ENCODE measurements at places on chromosomes 7 and 10.

DNA sequence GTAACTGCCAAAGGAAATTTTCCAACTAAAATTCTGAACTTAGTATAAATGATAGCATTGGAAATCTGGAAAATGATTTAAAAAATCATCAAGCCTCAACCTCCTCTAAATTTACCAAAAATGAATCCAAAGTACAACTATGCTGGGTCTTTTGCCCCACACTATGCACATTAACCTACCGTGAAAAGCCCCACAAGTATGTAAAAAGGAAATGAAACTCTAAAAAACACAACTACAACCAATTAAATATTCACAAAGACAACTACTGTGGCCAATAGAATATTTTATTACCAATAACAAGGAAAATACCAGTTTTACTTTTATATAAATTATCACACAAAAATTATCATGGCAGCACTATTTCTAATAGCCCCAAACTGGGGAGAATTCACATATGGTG lies 19.3 kb downstream of the EIF3A start:
- no peak for DNase-seq

- no peak for DNase-seq
Measured at GRCh38 chr7:142556740-142557139, 192.5 kb upstream of the PRSS1 start.

DNA sequence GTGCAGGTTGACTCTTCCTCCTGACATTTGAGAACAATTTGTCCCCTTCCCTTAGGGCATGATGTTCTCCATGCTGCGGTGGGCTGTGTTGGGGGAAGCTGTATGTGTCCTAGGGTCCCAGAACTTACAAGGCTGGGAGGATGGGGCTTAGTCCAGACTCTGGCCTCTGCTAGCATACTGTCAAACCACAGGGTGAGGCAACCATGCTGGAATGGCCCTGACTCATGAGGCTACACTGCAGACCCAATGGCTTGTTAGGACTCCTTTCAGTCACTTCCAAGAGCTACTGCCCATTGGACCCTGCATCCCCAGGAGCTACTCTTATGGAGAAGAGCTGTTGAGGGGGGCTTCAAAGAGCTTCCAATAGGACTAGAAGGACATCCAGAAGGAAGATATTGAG lies 20.1 kb upstream of the FAM170B start:
- DNase-seq: no peak

DNA sequence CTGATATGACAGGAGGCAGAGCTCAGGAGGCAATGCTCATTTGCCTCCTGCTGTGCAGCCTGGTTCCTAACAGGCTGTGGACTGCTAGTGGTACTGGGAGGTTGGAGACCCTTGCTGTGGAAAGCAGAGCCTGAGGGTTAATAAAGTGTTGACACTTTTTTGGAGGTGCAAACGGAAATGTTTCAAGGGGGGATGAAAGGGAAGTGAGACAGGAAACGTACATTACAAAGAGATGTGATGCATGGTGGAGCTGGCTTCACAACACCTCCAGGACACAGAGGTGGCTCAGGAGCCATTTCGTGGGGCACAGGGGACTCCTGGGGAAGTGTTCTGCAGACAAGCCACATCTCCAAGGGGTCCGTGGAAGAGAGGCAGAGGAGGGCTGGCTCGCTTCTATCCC lies 137.6 kb upstream of the SVIL start:
- DNase-seq: no peak

DNA sequence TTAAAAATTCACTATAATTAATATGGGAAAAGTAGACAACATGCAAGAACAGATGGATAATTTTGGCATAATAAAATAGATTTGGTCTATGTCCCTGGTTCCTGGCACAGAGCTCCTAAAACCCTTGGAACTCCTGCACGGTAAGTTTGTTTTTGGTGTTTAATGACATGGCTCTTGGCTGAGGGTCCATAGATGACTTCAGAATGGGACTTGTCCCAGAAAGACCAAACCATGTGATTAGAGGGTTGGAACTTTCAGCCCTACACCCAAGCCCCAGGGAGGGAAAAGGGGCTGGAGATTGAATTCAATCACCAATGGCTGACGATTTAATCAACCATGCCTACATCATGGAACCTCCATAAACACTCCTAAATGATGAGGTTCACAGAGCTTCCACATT lies 12.6 kb upstream of the GSDME start:
- DNase-seq: no peak

GRCh38 chr7:102866535-102867215 lies 46.1 kb upstream of the LRRC17 start:
- DNase-seq: no peak

DNA sequence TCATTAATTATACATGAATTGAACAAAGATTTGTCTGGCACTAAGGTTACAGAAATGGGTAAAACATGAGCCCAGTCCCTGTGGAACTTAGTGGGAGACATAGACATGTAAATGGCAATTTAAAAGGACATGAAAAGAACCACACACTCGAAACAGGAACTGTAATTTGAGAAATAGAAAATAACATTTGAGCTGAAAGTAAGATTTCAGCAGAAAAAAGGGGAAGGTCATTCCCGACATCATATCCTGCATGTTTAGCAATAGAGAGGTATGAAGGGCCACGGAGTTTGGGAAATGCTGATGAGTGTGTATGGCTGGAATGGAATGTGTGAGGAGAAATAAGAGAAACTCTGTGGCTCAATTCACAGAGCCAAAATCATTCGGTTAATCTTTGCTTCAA lies 175.4 kb upstream of the AHR start:
- no peak for DNase-seq

GRCh38 chr10:21508706-21509331 lies 16.7 kb downstream of the SKIDA1 start:
- DNase-seq: no peak

DNA sequence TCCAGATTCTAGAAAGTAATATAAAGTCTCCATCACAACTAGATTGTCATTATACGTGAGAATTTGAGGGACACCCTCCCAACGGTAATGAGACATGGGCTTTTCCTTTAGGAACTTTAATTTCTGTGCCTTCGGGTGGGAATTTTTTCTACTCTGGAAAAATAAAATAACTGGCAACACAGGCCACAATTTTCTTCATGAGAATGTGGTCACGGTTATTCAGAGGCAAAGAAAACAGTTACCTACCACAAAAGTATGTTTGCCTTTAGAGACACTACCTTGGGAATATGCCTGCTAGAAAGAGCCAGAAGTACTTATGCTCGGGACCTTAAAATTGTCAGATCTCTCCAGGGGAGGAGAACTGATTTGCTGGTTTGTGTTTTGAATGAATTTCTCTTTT lies 99.4 kb downstream of the ITGA8 start:
- DNase-seq: no peak

GRCh38 chr7:68748934-68749900 lies 849.1 kb upstream of the AUTS2 start:
- no peak for DNase-seq

- DNase-seq: no peak
Measured at GRCh38 chr7:40944981-40945585, 757.8 kb downstream of the INHBA start.

DNA sequence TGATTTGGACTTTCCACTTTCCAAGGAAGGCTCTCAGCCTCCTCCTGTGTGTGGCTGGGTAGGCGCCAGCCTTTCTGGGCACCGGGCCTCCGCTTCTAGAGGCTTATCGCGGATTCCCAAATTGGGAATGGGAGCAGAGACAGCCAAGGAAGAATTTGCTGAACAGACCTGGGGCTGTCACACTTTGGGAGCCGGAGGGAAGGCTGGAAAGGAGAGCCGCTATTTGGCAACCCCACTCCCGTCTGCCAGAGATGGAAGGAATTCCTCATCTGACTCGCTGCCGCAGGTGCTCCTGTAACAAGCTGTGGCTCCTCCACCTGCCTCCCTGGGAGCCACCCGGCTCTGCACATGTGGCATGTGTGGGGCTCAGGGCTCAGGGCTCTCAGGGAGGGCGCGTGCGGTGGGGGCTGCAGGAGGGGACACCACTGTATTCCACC lies 50.8 kb upstream of the ECHDC3 start:
- DNase-seq: no peak

DNA sequence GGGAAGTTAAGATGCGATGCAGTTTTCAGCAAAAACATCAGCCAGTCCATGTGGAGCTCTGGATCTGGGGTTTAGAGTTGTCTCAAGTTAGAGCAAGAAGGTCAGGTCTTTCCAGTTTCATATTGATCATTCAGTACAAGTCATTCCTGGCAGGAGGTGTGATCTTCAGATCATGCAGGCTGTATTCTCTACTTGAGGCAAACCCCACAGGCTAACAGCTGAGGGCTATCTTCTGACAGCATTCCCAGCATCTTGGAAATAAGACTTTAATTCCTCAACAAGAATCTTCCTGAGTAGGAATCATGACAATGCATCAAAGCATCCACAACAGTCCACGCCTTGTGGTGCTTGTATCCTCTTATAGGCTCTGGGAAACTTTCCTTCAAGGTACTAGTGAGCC lies 94.9 kb upstream of the ZNF438 start:
- DNase-seq: no peak

GRCh38 chr7:134290286-134290685 lies 26.4 kb downstream of the SLC35B4 start:
- DNase-seq: no peak

GRCh38 chr10:79483299-79483698 lies 29.0 kb upstream of the EIF5AL1 start:
- DNase-seq: no peak

DNA sequence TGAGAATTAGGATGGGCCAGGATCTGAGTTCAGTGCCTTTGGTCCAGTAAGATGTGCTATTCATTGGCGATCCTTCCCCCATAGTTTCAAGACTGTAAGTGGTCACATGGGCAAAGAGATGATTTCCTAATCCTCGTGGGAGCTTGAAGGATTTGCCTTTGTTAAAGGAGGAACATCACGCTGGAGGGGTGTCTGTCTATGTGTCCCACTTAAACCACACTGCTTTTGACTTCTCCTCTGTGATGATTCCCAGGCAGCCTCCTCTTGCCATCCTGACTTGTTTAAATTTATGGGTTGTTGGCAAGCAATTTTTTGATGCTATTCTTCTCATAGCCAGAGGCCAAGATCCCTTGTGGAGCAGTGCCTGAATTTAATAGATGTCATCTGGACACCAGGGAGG lies 154.0 kb downstream of the TCF7L2 start:
- DNase-seq: no peak

GRCh38 chr10:48811917-48812316 lies 127.2 kb downstream of the WDFY4 start:
- DNase-seq: no peak

DNA sequence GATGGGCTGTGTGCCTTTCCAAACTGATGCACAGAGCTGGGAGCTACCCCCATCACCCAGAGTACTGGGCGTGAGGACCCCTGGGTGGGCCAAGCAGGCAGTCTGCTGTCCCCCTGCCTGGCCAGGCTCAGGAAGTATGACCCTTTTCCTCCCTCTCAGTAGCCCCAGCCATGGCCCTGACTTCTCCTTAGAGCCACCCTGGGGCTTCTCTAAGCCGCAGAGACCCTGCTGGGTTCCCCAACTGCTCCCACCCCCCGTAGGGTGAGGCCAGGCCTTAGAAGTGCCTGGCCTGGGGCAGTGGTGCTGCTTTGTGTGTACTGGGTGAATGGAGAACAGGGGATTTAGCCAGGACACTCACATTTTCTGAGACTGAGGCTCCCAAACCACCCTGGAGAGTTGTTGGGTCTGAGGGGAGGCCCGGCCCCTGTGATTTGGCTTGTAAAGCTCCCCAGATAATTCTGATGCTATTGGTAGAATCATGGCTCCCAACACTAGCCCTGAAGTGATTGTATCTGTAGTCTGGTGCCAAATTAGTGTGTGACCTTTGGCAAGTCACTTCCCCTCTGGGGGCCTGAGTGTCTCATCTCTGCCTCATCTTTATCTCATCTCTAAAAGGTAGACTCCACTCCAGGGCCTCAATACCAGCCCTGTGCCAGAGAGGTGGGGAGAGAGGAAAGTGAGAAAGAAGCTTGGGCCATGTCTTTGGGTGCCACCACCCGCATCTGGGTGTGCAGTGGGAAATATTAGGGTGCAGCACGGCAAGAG lies 99.7 kb upstream of the PPIF start:
- no peak for DNase-seq

DNA sequence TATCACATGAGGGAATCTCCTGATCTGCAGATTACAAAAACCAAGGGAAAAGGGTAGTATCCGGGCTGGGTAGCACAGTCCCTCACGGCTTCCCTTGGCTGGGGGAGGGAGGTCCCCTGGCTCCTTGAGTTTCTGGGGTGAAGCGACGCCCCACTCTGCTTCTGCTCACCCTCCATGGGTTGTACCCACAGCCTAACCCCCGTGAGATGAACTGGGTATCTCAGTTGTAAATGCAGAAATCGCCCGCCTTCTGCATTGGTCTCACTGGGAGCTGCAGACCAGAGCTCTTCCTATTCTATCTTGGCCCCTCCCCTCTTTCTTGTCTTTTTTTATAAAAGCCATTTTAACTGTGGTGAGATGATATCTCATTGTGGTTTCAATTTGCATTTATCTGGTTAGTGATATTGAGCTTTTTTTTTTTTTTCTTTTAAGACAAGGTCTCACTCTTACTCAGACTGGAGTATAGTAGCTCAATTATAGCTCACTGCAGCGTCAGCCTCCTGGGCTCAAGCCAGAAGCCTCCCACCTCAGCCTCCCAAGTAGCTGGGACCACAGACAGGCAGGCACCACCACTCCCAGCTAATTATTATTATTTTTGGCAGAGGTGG lies 87.8 kb downstream of the ABCC2 start:
- no peak for DNase-seq

GRCh38 chr10:5447611-5448071 lies 35.3 kb downstream of the NET1 start:
- no peak for DNase-seq

Data from activated CD4-positive, CD25-positive, alpha-beta regulatory T cell treated with anti-CD3 and anti-CD28 coated beads, Interleukin-2, amount 50 U/mL, for 16 hours (primary cell).